ENCODE measurements at places on chromosomes 2 and 18.
A peak's percentile ranks its signal among the peaks of the same experiment; 100 is the strongest.

GRCh38 chr2:173414823-173415322 is 60.2 kb downstream of the CDCA7 start:
- DNase-seq = no peak

GRCh38 chr2:152303951-152304350 is 31.0 kb upstream of the FMNL2 start:
- DNase-seq = no peak

GRCh38 chr18:27185025-27185763 is at the start of gene CHST9:
CHST9 (minus strand) TSS chr18:27185308; CDS start chr18:27142809, 42,499 bp downstream.
- DNase-seq = no peak

GRCh38 chr2:121588357-121588756 is 57.7 kb downstream of the RNU4ATAC start:
- no peak for DNase-seq

DNA sequence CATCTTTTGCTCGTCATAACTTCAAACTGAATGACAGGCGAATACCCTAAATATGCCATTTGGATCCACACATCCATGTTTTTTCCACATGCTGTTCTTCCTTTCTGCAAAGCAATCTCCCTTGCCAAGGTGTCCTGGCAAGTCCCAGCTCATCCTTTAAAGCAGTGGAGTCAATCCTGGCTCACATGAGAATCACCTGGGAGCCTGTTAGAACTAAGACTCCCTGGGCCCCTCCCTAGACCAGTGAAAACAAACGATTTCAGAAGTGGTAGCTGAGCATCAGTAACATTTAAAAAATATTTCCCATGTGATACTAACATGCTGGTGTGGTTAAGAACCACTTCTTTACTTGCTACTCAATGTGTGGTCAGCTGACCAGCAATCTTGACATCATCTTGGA is 50.6 kb upstream of the PARD3B start:
- DNase-seq = no peak

DNA sequence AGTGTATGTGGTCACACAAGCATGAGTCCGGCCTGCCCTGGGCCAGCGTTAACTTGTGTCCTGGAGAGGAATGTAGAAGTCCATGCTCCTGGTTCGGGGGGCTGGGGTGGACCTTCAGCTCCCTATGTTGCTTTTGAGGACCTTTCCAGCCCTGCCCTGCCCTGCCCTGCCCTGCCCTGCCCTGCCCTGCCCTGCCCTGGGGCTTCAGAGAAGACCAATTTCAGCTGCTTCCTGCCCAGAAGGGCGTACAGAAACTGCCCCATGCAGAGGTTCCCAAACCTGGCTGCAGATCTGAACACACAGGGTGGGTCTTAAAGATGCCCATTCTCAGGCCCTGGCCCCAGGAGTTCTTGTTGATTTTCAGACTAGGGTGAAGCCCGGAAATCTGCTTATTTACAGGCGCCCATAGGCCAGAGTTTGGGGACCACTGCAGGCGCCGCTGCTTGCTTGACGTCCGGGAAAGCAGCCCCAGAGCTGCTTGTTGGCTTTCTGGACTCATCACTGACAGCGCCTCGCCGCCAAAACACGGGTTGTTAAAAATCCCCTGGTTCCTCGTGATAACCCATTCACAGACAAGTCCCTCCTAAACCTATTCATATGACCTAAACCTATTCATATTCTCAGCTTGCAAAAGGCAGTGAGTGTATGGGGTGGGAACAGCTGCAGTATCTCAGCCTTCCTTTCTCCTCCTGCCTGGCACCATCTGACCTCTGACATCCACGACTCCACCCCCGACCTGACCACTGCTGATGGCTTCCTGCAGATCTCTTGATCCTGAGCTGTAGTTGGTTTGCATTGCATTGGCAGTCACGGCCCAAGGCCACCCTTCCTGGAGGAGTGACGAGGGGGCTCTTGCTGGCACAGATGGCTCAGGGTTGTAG is 198.3 kb downstream of the GLI2 start:
- DNase-seq = no peak

- DNase-seq = peak; percentile 10
These were observed 62.7 kb downstream of the ZCCHC2 start for GRCh38 chr18:62585274-62586150.

- DNase-seq = no peak
These were observed 137.4 kb downstream of the ACOXL start for GRCh38 chr2:110869472-110870446.

DNA sequence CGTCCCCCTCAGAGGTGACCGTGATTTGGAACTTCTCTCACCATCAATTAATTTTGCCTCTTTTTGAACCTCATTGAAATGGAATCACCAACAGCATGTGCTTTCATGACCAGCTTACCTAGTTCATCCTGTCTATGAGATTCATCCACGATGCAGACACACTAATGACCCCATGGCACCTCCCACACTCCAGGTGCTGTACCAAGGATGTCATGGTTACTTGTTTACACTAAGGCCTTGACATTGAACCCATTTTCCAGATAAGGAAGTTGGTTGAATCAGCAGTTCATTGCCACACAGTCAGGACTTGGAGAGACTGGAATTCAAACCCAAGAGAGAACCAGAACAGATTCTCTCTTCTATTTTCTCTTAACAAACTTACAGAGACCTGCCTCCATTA is 139.0 kb downstream of the ZFP36L2 start:
- DNase-seq = no peak

- no peak for DNase-seq
These were observed 565.9 kb upstream of the ID2 start for GRCh38 chr2:8115966-8116365.

GRCh38 chr2:150204451-150204850 is 283.0 kb downstream of the RND3 start:
- no peak for DNase-seq

Measured in activated effector memory CD4-positive, alpha-beta T cell treated with Interleukin-2 at 50 U/mL for 16 hours (primary cell).